Activated naive CD4-positive, alpha-beta T cell treated with anti-CD3 and anti-CD28 coated beads, Interleukin-2, amount 50 U/mL, for 72 hours (primary cell): ENCODE measurements at places on chromosomes 6 and 20.

- DNase-seq: no peak
Observed at GRCh38 chr6:135334169-135334568, 153.1 kb downstream of the MYB start.

DNA sequence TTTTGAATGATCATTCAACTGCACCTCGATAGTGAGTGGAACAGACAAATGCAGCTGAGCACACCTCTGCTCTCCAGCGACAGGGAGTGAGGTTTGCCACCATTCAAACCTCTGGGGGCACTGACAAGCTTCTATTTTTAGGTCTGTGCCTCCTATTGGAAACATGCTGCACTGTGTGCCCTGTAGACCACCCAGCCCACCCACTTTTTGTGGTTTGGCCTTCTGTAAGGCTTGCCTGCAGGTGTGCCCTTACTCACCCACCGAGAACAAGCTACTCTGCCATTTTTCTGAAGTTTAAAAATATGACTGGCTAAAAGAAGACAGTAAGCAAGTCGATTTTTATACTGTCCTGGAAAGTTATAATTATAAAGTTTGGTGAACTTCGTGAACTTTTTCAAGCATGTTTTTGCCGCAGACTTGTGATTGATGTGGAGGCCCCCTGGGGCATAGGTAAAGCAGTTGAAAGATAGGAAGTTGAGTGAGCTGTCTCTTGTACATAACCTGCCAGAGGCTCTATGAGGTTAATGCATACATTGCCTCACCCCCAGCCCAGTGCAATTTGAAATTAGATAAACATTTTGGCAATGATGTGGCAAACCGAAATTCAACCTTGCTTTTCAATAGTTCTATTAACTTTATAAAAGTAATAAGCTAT, 53.8 kb downstream of the ADGRG6 start:
- no peak for DNase-seq

DNA sequence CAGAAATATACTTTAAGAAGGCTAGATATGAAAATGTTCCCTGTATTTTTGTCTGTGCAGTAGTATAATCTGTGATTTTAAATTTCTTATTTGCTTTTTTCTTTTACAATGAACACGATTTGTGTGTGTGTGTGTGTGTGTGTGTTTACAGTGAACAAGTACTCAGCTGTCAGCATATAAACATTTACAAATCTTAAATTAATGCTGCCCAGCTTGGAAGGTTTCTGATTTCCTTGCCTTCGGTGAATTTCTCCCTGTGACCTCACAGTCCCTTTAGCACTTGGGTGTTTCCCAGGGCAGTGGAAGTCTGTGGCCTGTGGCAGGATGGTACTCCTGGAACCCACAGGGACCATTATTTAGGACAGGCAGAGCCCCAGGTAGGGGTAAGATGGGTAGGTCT, 37.6 kb downstream of the TXLNB start:
- DNase-seq: no peak

DNA sequence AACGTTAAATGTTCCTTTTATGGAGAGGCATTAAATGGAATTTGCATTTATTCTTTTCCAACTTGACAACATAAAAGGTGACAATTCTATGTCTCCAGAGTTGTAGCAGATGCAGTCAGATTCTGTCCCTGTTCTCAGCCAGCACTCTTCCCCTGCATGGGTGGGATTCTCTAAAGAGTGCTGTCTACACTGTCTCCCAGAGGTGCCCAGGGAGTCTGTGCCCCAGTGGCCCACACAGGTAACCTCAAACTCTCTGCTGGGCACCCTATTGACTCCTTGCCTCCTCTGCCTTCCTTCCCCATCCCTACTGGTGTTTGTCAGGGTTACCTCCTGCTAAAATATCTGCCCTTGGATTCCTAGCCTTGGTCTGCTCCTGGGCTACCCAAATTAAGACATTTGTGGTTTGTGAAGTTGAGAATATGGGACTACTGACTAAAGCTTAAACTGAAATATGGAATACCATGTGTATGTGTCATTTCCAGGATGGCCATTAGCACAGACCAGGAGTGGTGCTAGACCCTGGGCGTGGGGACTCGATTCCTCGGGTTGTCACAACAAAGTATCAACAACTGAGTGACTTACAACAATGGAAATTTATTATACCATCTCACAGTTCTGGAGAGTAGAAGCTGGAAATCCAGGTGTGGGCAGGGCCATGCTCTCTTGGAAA, 284.7 kb downstream of the CDH26 start:
- no peak for DNase-seq

DNA sequence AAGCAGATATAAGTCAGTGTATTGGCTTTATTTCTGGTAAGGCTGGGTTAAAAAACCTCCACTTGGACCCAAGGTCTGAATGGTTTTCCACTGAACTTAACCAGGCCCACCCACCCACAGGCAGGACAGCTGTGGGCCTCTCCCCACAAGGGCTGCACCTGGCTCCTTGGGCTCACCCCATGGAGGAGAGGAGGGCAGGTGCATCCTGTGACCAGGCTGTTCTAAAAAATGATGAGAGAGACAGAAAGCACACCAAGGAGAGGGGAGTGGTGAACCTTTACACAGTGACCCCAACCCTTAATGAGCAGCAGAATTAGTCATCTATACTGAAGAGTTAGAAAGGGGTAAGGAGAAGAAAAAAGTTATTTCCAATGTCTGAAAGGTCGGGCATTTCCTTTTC, 34.5 kb upstream of the DUSP22 start:
- no peak for DNase-seq

- DNase-seq: no peak
Observed at GRCh38 chr20:63446216-63447024, 26.0 kb downstream of the KCNQ2 start.

DNA sequence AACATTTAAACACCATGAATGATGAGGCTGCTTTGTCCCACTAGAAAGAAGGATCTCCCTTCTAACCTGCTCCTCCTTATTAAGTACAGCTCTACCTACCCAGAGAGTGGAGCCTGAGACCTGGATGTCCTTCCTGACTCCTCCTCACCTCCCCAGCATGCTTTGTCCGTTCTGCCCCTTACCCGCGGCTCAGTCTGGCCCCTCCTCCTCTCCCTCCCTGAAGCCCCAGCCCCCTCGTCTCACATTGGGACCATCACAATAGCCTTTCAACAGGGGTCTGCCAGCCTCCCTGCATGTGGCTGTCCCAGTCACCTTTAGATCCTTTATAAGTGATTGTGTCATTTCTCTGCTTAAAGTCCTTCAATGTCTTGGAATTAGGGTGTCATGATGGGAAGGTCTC, 72.5 kb downstream of the DZANK1 start:
- no peak for DNase-seq

DNA sequence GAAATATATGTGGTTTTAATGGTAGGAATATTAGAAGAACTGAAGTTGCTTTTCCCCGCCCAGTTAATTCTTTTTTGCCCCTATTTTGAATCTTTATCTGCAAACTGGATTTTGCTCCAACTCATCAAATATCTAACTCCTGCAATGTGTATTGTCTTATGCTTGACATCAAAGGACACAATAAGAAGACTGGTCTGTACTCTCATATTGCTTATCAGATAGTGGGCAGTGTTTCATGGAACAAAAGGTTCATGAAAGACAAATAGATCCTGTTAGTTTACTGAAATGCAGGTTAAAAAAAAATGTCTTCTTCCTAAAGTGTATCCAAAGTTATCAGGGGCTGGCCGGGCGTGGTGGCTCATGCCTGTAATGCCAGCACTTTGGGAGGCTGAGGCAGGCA, 27.7 kb upstream of the GTF3C6 start:
- no peak for DNase-seq

DNA sequence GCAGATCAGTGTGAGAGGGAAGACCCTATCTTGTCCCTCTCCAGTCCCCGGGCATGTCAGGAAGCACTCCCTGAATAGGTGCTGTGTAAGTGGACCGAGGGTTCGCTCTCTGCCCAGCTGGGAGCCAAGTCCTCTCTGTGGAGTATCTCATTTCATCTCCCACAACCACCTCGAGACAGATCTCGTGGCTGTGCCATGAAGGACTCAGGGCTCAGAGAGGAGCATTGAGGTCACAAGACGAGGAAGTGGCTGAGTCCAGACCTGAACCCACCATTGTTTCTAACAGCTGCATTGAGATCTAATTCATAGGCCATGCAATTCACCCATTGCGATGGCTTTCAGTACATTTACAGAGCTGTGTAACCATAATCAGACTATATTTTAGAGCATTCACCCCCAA, 34.7 kb upstream of the STX16 start:
- no peak for DNase-seq

DNA sequence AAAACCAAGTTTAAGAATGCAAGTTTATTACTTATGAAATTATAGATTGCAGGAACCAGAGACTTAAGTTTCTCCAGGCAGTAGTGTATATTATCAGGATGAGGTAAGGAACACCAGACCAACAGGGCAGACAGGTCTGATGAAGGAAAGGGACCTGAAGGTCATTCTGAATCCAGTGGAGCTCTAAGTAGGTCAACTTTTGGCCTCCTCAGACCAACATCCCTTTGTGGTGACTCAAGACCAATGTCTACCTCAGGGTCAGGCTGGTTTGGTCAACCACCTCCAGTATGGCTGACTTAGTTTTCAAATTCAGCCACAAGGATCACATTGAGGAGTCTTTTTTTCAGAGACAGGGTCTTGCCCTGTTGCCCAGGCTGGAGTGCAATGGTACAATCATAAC, 38.7 kb upstream of the TFAP2A start:
- no peak for DNase-seq

GRCh38 chr6:164246082-164246481, 831.6 kb downstream of the QKI start:
- DNase-seq: no peak

DNA sequence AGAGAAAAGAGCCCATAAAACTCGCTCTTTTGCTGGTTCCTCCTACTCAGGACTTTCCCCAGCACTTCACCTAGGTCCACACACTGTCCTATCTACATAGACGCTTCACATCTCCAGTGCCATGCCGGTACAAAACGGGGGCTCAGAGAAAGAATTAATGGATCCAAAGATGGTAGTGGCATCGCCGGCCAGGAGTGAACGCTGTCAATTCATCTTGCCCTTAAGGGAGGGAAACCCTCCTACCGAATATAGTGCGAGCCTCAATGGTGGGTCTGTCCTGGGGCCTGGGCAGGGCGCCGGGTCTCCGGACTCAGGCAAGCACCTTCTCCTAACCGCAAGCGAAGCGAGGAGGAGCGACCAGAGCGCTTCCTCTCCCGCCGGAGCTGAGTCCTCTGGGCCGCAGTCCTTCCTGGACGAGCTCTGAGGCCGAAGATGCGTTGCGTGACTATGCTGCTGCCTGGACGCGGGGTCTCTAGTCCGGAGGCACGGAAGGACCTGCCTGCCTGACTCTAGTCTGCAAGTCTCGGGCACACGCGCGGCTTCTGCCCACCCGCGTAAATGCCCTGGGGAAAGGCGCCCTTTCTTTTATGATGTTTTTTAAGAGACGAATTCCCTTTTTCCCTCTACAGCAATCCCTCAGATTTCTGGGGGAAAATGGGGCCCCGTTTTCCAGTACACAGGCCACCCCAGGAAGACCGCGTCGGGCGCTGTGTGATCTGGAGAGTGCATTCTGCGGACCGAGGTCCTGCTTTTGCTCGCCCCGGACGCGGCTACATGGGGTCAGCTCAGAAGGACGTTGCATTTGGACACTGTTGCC, 100.1 kb upstream of the PRDM1 start:
- DNase-seq: no peak

- DNase-seq: no peak
Observed at GRCh38 chr20:49916146-49917002, 1.0 kb upstream of the SPATA2 start.

DNA sequence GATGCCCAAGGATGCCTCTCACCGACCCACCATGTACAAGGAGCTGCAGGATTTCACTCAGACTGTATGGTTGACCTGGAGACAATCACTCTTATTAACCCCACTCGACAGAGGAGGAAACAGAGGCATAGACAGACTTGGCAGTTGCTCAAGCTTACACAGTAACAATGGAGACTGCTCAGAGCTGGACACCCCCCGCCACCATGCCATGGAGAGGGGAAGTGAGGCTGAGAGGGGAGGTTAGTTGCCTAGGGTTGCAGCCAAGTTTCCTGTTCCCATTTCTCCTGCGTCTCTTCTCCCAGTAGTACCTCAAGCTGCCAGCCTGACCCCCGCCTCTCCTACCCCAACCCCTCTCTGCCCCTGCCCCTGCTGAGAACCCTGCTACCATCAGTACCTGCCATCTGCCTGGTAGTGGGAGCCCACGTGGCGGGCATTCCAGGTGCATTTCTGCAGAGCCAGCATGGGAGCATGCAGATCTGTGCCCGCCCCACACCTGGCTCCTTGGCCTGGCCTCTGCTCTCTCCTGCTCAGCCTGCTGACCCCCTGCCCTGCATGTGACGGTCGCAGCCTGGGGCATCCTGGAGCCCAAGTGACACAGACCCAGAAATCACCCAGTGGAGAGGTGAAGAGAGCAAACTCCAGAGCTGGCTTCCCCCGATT, 157.7 kb downstream of the PREX1 start:
- no peak for DNase-seq

- no peak for DNase-seq
Observed at GRCh38 chr20:2485661-2486060, 15.1 kb upstream of the SNRPB start.

- no peak for DNase-seq
Observed at GRCh38 chr20:15547119-15547518, 1026.1 kb downstream of the KIF16B start.

DNA sequence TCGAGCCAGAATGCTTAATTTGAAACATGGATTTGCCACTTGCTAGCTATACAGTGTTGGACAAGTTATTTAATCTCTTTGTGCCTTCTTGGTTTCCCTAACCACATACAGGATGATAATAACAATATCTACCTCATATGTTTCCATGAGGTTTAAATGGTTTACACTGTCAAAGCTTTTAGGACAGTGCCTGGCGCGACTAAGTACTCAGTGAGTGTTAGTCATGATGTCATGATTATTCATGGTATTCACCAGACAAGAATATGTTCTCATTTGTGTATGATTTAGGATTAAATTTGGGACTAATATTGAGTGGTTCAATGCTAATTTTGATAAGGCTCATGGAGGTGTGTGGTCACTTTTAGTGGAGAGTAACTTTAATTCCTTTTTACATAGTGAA, 167.4 kb downstream of the EYA4 start:
- DNase-seq: no peak

GRCh38 chr6:151402228-151402627, 10.9 kb upstream of the ZBTB2 start:
- no peak for DNase-seq

- no peak for DNase-seq
Observed at GRCh38 chr20:62955519-62956386, 3.2 kb downstream of the SLC17A9 start.

- DNase-seq: no peak
Observed at GRCh38 chr6:166346449-166346848, 4.1 kb upstream of the SFT2D1 start.
